ENCODE measurements at places on chromosomes 3 and 15.
A peak's percentile ranks its signal among the peaks of the same experiment; 100 is the strongest.

GRCh38 chr3:194497799-194498575 is 11.2 kb upstream of the ATP13A3 start:
- no peak for DNase-seq

- DNase-seq, result no peak
Observed at GRCh38 chr15:40355976-40356585, 1.9 kb upstream of the DISP2 start.

DNA sequence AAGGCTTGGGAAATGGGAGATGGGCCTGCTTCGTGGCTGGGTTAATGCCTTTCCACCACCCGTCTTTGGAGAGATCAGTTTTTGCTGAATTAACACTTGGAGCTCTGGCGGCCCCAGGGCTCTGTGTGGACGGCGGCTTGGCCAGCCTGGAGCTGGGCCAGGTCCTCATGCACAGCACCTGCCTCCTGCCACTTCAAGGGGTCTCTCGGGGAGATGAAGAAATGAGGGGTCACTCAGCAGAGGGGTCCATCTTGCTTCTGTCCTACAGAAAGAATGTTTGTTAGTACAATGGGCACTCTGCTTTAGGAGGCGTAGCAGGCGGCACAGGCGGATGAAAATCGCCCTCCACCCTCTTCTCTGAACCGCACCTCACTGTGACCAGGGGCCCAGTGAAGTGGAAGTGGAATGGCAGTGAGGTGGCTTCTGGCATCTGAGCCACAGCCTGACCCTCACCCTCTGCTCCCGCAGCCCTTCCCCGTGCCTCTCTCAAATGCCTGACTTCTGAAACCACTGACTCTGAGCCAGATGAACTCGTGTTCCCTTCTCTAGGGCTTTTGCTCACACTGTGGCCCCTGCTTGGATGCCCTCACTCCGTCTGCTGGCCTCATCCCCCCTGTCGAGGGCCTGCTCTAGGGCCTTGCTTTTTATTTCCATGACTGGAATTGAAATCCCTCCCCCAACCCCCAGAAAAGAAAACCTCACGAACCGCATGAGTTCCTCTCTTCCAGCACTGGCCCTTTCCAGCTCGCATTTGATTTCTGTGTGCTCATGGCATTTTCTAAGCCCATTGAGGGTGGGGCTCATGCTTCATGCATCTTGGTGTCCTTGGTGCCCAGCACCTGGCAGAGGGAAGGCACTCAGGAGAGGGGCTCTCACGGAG is 42.2 kb downstream of the CHDH start:
- DNase-seq, result no peak

DNA sequence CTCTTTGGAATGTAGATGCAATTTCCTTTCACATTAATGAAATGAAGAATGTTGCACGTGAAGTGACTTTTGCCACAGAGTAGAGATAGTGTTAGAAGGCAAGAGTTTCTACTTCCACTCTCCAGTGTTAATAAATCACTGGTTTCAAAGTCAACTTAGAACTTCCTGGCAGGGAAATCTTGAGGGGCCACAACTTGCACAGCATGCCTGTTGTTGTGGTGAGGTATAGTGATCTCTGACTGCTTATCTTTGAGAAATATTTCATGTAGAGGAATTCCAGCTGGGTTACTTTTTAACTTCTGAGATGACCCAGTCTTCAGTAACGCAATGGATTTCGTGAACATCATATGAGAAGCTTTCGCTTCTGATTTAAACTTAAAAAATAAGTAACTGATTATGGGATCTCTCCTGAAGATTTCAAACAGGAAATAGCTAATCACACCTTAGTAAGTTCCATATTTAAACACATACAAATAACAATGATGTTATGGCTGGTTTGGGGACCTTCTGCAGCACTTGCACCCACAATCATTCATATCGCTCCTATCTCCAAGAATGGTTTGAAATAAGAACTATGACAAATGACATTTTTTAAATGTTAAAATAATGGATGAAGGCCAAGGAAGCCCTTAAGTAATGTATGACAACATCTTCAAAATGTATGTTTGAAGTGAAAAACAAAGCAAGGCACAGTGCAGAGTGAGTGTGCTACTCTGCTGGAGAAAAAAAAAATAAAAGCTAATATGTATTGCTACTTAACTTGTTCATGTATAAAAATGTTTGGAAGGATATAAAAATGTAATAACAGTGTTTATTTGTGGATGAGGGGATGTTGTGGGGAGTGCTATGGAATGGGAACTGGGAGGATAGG is 726.5 kb upstream of the NECTIN3 start:
- no peak for DNase-seq

DNA sequence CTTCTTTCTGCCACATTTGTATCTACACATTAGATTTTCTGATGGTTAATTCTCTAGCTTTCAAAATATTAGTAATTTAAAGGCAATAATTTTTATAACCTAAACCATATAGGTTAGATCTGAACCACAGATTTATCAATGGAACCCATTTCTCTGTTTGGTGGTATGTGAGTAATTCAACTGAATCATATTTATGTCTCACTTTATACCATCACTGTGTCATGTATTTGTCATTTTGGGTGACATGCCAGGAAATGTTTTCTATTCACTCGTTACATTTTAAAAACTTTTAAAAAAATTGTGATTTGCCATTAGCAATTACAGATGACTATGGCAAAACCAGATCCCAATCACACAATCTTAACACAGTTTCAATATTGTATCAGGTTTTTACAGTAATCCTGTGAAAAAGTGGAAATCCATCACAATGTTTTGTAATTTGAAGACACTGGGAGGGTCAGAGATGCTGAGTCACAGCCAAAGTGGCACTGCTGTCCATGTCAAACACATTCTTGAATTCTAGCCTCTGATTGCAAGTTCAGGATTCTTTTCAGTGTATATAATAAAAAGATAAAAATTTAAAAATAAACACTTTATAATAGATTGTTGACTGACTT is 356.0 kb upstream of the RBMS3 start:
- no peak for DNase-seq

DNA sequence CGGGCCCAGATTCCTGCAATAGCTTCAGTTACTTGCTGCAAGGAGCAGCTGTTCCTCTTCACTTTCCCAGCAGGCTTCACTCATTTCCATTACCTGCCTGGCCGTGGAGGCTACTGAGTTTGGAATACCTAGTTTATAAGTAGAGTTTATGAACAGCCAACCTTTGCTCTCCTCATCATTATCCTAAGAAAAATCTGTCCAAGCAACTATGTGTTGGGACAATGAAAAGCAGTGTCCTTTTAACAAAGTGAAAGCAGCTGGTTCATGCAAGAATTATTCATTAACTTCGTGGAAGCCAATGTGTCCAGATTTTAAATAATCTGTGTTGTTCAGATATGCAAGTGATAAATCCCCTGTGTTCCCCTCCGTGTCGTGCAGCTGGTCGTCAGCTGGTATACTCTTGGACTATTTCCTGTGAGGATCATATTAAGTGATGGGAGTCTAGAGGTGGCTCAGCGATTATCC is 39.3 kb upstream of the SSR3 start:
- DNase-seq, result no peak

GRCh38 chr3:135929670-135930069 is 35.9 kb upstream of the PPP2R3A start:
- DNase-seq, result no peak

- peak; percentile 12 for DNase-seq
Observed at GRCh38 chr3:48273594-48274211, 32.8 kb downstream of the ZNF589 start.

GRCh38 chr3:165181556-165181955 is 14.6 kb downstream of the SLITRK3 start:
- no peak for DNase-seq

DNA sequence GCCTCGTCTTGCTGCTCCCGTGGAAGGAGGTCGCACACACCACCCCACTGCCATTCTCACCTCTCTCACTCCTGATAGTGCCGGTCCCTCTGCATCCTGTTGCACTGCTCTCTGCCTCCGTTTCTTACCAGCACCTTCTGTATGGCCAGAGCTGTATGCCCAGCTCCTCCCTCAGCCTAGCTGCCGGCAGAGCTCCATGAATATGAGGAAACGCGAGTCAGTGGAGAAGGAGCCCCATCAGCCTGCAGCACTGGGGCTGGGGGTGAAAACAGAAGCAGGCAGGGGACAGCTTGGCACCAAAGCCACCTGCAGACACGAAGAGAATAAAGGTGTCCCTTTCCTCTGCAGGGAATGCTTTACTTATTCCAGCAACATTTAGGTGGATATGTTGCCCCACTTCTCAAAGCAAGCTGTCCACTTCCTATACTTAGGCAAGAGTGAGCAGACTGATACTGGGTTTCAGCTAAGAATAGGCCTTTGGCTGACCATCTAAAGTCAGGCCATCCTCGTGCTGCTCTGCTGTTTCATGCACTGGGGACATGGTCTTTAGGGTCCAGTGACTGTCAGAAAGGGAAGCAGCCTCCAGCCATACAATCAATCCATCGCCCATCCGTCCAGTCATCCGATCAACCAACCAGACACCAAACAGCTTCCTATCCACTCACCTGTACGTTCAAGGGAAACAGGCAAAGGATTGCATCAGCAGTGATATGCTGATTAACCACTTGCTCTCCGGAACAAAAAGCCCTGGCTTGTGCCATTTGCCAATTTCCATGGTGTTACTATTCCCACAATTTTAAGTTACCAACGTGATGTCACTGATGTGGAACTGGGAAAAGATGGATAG is 222.7 kb downstream of the XXYLT1 start:
- DNase-seq, result no peak

DNA sequence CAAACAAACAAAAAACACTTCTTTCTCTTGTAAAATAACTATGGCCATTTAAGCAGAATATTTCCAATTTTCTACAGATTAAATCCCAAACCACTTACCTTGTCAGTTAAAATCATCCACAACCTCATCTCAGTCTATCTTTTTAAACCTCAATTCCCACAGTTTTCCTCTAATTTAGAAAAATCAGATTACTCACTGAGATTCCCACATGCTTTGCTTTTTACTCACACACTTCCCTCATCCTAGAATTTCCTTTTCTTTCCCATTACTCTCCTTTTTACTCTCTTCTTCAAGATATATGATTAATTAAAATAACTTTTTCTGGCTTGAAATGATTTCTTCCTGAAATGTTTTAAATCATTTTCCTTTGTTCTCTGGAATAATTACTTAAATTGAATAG is 790.7 kb downstream of the ROBO1 start:
- DNase-seq, result no peak

DNA sequence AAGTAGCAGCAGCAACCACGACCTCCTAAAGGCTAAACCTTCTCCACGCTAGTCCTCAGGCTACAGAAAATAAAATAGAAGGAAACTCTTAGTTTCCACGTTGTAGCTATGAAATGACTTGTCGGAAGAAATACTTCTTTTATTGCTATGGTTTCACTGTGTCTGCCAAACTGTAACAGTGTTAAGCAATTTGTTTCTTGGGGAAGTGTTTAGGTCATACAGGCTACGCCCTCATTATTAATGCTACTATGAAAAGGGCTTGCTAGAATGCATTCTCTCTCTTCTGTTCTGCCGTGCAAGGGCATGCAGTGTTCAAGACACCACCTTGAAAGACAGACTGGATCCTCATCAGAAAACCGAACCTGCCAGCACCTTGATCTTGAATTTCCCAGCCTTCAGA is 462.7 kb downstream of the PLOD2 start:
- no peak for DNase-seq

DNA sequence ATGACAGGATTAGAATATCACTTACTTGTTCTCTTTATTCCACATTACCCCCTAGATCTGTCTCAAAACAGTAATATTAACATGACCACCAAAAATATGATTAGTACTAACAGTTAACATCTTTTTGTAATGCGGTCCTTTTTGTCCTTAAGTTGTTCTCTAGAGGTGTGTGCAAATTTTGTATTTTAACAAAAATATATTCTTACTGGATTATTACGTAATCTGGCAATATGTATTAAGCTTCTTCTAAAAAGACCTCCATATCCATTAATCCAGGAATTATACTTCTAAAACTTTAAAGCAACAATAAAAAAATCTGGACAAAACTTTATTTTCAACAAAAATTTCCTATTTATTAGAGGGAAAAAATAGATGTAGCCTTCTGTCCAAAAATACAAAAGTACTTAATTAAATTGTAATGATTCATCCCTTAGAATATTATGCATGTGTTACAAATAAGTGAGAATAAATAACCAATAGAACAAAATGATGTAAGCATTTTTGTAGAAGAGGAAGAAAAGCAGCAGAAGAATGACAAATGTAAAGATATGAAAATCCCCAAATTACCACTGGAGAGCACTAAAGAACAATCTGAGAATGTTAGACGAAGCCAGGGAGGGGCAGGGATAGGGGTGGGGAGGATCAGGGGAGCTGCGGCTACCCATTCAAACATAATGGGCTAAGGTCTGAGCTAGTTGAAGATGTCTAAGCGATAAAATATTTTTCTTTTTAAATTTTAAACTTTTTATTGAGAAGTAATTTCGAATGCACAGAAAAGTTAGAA is 945.6 kb downstream of the MCTP2 start:
- no peak for DNase-seq

DNA sequence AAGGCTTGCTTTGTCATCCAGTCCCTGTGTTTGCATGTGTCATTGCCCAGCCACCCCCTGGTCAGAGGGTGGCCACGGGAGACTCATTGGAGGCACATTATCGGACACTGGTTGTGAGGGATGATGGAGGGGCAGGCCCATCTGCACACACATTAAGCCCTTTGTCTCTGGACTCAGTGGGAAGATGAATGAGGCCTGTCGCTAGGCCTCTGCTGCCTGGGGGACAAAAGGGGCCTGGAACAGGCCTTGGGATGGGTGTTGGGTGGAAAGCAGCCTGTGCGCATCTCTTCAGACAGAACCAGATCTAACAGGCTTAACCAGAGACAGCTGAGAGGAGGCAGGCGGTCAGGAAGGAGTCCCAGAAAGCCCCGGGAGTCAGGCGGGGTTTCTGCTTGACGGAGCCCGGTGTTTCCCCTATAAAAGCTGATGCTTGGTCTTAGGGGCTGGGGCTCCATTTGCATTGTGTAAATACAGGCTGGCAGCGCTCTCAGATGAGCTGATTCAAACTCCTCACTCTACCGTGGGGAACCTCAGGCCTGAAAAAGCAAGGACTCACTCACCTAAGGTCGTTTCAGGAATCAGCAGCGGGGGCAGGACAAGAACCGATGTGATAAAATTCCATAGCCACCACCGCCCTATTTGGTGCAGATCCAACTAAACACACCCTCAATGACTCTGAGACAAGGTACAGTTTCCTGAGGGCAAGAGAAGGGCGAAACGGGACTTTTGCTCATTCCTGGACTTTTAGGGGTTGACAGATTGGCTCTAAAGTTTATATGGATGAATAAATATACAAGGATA is 17.1 kb upstream of the SKIC8 start:
- DNase-seq, result no peak

DNA sequence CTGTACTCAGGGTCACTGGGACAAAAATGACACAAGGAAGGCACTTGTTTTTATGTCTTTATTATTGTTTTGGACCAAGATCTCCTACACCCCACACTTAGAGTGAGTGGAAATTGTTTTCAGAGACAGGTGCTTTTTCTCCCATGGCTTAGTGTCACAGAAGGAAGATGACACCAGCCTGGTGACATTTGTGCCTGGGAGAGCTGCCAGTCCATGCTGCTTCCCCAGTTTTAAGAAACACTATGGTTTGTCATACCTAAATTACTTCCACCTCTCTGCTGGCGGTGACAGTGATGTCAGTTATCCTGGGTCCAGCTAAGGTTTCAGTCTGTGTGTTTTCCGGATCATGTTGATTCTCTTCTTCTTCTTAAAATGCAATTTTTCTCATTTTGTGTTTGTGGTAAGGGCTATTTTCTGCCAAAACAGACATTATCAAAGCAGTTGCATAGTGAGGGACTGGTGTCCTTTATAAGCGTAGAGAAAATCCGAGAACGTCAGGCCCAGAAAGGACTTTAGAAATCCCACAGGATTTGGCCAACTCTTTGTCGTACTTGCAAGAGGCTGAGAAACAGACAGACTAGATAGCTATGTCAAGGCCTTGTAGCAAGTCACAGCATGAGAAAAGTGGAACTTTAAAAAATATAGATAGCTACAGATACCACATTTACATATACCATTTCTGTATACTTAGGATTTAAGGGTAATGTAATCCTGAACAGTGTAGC is 149.5 kb downstream of the TP63 start:
- no peak for DNase-seq

Data from stimulated activated CD8-positive, alpha-beta memory T cell treated with anti-CD3 and anti-CD28 coated beads, Interleukin-15, amount 100 ng/mL, for 4 hours (primary cell).